ENCODE measurements at places on chromosomes 2 and 18. TPM values are rescaled to one million over a fixed set of nuclear protein-coding genes. Genes with fewer than 3 reads are reported as not detected.

- H3K4me3 ChIP-seq, result no peak overlapping the region
- H3K27ac ChIP-seq, result no peak overlapping the region
- H3K4me1 ChIP-seq, result no peaks in the 10 kb centered on the region
- no peaks in the 10 kb centered on the region for H3K27me3 ChIP-seq
These were observed 21.5 kb downstream of the GCA start for GRCh38 chr2:162365392-162365791.

GRCh38 chr2:167181134-167181533 is 292.9 kb downstream of the XIRP2 start:
- H3K27me3 ChIP-seq, result no peaks in the 10 kb centered on the region
- H3K27ac ChIP-seq, result no peak overlapping the region
- DNase-seq, result no peak

GRCh38 chr2:109460553-109461324 is 153.0 kb downstream of the SEPTIN10 start:
- no peaks in the 10 kb centered on the region for H3K4me1 ChIP-seq
- H3K36me3 ChIP-seq, result no peaks in the 10 kb centered on the region
- no peak for DNase-seq

The SNED1 gene
- total RNA-seq, result 108 TPM

GRCh38 chr2:61670591-61671501 is 132.7 kb upstream of the XPO1 start:
- H3K4me1 ChIP-seq, result no peaks in the 10 kb centered on the region
- H3K4me3 ChIP-seq, result peak overlapping the region; percentile 15
- H3K36me3 ChIP-seq, result no peaks in the 10 kb centered on the region
- H3K27ac ChIP-seq, result peak overlapping the region; percentile 51

The SPATA3 gene
- not detected for total RNA-seq

The RGPD3 gene
- total RNA-seq, result not detected
